Brain pericyte (primary cell): ENCODE measurements at places on chromosomes 16 and 17.

- DNase-seq = no peak
These were observed 1.8 kb downstream of the TUBB3 start for GRCh38 chr16:89924925-89925307.

- no peak for DNase-seq
These were observed 51.2 kb upstream of the TOB1 start for GRCh38 chr17:50917418-50917743.

DNA sequence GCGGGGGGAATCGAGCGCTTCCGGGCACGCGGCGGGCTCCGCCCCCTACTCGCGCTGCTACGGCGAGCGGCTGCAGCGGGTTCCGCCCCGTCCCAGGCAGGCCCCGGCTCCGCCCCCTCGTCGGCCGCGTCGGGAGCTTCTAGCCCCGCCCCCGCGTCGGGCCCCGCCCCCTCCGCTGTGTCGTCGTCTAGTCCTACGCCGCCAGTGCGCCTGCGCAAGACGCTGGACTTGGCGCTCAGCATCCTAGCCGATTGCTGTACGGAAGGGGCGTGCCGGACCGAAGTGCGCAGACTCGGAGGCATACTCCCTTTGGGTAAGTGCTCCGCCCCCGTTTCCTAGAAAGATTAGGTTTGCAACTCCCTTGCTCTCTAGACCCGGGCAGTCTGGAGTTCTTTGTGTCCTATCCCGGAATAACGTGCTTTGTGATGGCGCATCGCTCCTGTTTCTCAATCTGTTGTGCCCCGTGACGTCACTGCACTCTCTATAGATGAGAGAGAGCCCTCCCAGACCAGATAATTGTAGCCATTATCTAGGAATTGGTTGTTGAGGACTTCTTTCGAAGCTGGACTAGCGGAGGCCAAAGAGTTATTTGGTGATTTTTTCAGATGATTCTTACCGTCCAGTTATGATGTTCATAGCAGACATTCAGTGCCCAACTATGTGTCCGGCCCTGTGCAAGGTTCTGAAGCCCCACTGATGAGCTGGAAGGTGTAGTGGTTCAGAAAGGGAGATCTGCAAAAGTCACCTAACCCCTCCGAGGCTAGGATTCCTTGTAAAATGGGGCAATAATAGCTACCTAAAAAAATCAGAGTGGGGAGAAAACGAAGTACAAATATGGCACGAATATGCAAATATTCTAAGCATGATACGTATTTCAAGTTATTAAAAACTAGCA lies 633 bp downstream of the ARMC5 start:
- DNase-seq = peak; percentile 95

- no peak for DNase-seq
These were observed 5.0 kb downstream of the ZC3H18 start for GRCh38 chr16:88575251-88575650.
